CD4-positive, alpha-beta memory T cell (primary cell): ENCODE measurements at places on chromosomes 2 and 18. TPM values are rescaled to one million over a fixed set of nuclear protein-coding genes. Genes with fewer than 3 reads are reported as not detected.

The PKDCC gene
- 0.41 TPM for polyA plus RNA-seq

DNA sequence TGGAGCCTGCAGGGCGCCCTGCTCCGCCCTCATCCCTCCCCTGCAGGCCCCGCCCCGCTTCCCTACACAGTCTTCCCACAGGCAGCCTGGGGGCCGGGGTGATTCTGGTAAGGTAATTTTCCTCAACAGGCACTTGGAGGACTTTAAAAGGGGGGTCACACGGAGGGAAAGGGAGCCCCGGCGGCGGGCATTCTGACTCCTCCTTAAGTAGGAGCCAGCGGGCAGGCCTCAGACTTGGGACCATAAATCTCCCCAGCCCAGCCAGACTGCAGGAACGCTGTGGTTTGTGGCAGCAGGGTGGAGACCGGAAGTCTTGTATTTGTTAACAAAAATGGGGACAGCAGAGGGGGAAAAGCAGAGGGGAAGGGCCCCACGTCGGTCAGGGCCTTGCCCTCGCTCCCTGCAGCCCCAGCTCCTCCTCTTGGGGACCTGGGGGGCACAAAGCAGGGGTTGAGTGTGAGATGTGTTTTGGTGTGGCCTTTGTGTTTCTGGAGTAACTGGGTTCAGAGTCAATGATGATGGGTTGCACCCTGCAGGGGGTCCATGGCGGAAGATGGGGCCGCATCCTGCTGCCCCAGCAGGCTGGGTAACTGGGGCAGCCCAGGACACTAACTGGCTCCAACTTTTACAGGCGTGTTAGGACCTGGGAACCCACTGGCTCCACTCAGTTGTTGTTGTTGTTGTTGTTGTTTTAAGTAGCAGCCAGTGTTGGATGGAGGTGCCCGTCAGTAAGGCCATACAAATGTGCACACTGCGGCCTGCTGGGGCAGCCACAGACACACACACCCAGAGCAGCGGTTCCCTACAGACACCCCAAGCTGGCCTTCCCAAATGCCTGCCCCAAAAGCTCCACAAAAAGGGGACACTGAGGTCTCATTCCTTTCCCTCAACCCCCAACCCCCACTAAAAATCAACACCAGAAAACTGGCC lies 27.7 kb downstream of the SMAD7 start:
- H3K27ac ChIP-seq = no peak overlapping the region
- peak overlapping the region; percentile 13 for H3K4me3 ChIP-seq
- H3K36me3 ChIP-seq = peaks cover 8% of the 10 kb centered on the region
- DNase-seq = no peak
- H3K4me1 ChIP-seq = peaks cover 64% of the 10 kb centered on the region

DNA sequence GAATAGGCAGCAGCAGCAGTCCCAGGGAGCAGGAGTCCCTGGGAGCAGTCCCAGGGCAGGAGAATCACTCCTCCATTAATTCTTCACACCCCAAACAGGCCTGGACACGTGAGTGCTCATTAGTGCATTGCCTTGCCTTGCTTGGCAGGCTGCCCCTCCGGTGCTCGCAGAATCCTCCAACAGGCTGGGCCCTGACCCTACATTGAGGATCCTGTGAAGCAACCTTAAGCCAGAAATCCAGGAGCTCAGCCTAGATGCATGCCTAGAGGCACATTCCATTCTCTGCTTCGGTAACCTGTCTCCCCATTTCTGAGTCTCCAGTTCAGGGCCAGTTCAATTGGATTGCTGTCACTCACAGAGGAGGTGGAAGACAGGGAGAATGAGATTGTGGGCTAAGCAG lies 97.4 kb upstream of the LRATD1 start:
- no peak overlapping the region for H3K27ac ChIP-seq
- H3K4me3 ChIP-seq = no peak overlapping the region
- no peak for DNase-seq
- H3K4me1 ChIP-seq = no peaks in the 10 kb centered on the region
- no peaks in the 10 kb centered on the region for H3K27me3 ChIP-seq

GRCh38 chr18:48833701-48834412 lies 116.9 kb downstream of the SMAD7 start:
- H3K4me3 ChIP-seq = peak overlapping the region; percentile 42
- peaks cover 95% of the 10 kb centered on the region for H3K4me1 ChIP-seq
- no peaks in the 10 kb centered on the region for H3K36me3 ChIP-seq
- no peaks in the 10 kb centered on the region for H3K27me3 ChIP-seq
- DNase-seq = peak; percentile 70
- H3K27ac ChIP-seq = peak overlapping the region; percentile 74

DNA sequence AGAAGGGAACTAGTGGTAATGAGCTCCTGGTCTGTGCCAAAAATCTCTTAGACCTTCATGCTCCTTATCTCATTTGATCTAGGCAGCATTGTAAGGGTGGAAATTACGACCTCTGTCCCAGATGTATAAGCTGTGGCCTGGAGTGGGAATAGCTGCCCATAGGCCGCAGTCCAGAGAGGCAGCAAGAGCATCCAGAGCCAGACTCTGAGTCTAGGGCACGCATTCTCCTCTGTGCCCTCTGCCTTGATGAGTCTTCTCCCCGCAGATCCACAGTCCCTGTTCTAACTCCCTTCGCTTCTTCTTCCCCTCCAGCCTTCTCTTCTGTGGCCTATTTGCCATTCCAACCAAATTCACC lies 304.6 kb downstream of the MYCN start:
- no peak overlapping the region for H3K27ac ChIP-seq
- no peaks in the 10 kb centered on the region for H3K36me3 ChIP-seq
- no peak for DNase-seq
- no peaks in the 10 kb centered on the region for H3K27me3 ChIP-seq
- H3K4me3 ChIP-seq = no peak overlapping the region

The WDR7 gene
- polyA plus RNA-seq = 22.3 TPM
